ENCODE measurements at places on chromosomes 16 and 17.

GRCh38 chr16:86697715-86698114 lies 119.4 kb downstream of the FOXL1 start:
- no peak for DNase-seq

DNA sequence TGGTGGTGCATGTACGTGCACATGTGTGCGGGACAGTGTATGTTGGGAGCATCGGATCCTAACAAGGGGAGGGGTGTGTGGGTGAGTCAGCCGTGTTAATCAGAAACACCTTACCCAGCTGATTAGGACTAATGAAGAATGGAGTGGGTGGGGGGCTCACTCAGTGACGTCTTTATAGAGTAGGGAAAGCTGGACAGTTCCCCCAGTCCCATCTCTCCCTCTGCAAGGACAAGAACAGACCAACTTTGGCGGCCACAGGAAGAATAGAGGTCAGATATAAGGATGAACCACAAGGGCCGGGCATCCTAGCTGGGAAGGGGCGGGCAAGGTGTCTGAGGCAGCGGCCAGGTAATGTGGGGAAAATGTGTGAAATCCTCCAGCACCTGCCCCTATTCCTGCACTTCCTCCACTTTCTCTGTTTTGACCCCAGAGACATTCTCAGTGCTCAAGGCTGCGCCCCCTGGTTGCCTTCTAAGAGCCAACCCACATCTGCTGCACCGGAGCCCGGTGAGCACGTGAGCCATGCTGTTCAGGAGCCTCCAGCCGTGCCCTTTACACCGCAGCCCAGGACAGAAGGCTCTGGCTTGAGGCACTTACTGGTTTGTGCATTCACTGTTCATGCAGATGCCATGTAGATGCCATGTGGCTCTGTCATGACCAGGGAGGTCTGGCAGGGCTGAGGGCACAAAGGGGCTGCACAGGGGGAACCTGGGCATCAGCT lies 18.9 kb upstream of the TBX21 start:
- DNase-seq: no peak

- no peak for DNase-seq
These were observed 775 bp upstream of the PAGR1 start for GRCh38 chr16:29815032-29815721.

- DNase-seq: no peak
These were observed 15.1 kb downstream of the NOD2 start for GRCh38 chr16:50708373-50709060.

- no peak for DNase-seq
These were observed 28.4 kb downstream of the PLXDC1 start for GRCh38 chr17:39122991-39123390.

DNA sequence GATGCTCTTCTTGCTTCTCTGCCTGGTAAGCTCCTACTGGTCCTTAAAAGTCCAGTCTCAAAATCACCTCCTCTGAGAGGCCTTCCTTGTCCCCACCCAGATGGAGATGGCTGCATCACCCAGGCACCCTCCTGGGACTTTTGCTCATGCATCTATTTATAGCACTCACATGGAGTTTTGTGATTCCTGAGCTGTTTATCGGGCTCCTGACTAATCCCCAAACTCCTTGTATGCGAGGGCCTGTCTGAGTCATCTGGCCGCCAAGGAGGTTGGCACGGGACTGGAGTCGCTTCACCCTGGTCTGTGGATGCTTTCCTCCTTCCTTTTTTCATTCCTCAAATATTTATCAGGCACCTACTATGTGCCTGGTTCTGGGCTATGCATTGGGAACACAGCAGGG lies 2.3 kb upstream of the MAP2K3 start:
- no peak for DNase-seq

GRCh38 chr16:11118479-11118878 lies 137.5 kb downstream of the SOCS1 start:
- DNase-seq: no peak

DNA sequence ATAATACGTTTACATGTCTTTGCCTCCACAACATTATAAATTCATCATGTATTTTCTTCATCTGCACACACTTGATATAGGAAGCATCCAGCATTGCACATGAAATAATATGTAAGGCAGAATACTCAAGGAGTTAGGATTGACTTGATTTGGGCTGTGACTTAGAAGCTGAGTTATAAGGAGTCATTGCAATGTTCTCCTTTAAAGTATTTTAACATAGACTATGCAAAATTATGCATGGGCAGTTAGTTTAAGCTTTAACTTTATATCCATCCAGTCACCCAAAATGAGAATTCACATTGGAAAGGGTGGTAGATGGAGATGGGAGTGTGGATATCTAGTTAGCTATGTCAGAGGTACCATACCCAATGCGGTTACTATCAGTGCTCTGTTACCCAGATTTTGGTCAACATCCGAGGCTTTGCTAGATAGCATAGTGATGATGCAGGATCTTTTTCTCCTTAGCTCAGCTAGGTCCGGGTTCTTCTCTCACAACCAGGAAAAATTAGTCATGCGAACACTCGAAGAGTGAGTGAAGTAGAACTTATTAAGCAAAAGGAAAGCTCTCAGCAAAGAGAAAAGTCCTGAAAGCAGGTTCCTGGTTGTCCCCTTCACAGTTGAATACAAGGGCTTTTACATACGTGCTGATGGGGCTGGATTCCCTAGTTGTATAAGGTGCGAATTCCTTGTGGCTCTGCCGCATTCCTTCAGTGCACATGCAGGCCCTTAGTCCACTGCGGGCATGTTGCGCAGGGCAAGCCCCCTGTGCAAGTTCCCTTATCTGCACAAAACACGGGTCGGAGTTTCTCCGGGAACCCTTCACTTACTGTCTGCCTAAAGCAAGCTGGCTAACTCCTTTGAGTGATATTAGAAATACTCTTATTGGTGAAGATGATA lies 73.1 kb upstream of the FAM20A start:
- DNase-seq: no peak

GRCh38 chr17:34091975-34092374 lies 163.1 kb upstream of the CCL2 start:
- no peak for DNase-seq

GRCh38 chr16:20310421-20311395 lies 16.6 kb downstream of the GP2 start:
- no peak for DNase-seq

Measured in chondrocyte (in vitro differentiated cells).